ENCODE measurements at places on chromosomes 5 and 9. TPM values are rescaled to one million over a fixed set of nuclear protein-coding genes. Genes with fewer than 3 reads are reported as not detected.

- peak; percentile 43 for DNase-seq
Observed at GRCh38 chr9:134497283-134497860, 144.2 kb upstream of the COL5A1 start.

GRCh38 chr9:13137426-13137825 lies 142.1 kb downstream of the MPDZ start:
- DNase-seq: no peak

GRCh38 chr5:36494841-36495601 lies 111.4 kb upstream of the SLC1A3 start:
- peak; percentile 23 for DNase-seq

GRCh38 chr5:132388244-132389050 lies 18.9 kb downstream of the SLC22A5 start:
- peak; percentile 73 for DNase-seq

Gene FRRS1L
- not detected for total RNA-seq

DNA sequence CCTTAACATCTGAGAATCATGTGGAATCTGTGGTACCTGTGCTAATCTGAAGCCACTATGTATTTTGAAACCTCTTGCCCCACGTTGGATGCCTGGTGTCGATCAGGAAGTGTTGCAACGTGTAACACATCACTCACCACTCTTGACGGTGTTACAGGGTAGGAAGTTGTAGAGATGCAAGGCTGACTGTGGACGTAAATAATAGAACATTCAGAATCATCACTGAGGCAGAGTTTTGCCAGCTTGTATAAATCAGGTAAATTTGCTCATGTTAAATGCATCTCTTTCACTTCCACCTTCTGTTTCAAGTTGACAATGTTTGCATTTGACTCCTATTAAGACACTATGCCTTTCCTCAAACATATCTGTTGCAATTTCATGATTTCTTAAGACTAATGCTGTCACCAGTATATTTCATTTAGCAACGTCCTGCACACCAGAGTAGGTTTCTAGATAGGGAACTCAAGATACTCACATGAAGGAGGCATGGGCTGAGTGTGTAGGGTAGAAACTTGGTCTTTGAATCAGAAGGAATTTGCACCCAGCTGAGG lies 38.1 kb downstream of the BASP1 start:
- no peak for DNase-seq

Gene SPAG8
- 0.72 TPM for total RNA-seq

GRCh38 chr5:63923914-63924313 lies 38.3 kb downstream of the HTR1A start:
- no peak for DNase-seq

Gene MRPS2
- total RNA-seq: 53.1 TPM

DNA sequence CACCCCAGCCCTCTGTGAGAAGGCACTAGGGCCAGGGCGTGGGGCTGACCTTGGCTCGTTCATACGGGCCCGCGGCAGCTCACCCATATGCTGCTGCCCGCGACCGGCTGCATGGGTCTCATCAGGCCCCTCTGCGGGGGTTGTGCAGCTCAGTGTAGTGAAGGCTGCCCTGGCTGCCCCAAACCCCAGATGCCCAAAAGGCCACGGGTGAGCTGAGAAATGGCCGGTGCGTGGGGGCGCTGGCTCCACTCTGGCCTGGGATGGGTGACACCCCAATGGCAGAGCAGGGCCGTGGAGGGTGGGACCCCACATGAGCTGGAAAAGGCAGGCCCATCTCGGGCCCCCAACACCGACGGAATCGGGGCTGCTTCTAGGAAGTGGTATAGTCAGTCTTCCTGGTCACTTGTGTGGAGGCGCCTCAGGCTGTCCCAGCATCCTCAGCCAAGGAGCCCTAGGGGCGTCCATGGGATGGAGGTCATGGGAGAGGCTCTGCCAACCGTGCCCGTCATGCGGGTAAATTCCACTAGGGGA lies 19.4 kb upstream of the LRRC14B start:
- no peak for DNase-seq

GRCh38 chr9:68975365-68976043 lies 38.4 kb downstream of the PRKACG start:
- DNase-seq: no peak

- peak; percentile 84 for DNase-seq
Observed at GRCh38 chr5:132850066-132850465, 16.2 kb downstream of the GDF9 start.

Gene LCN9
- total RNA-seq: not detected

GRCh38 chr5:1095302-1095989 lies 16.4 kb downstream of the SLC12A7 start:
- DNase-seq: no peak

DNA sequence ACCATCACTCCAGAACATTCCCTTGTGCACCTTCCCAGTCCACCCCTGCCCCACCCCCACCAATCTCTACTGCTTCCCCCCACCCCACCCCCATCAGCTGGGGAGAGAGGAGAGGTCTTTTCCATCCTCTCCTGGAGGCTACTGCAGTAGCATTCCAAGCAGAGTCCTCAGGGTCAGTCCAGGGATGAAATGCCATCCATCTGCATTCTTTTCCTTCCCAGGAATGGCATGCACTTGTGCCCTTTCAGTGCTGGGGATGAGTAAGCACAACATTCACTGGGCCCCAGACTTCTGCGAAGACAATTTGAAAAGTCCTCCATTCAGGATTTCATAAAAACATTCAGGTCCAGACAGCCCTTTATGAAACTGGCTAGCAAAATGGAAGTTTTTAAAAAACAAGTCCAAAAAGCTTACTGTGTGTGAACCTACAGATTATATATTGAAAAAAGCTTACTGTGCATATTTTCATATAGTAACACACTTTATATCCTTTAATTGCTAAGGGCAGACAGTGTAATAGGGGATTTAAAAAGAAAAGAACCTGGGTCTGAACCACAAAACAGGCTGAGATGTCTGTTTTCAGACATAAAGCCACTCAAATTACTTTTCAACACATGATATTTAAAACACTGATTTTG lies 50.0 kb upstream of the GOLPH3 start:
- peak; percentile 75 for DNase-seq

Gene PCDHGB2
- total RNA-seq: 2.8 TPM

DNA sequence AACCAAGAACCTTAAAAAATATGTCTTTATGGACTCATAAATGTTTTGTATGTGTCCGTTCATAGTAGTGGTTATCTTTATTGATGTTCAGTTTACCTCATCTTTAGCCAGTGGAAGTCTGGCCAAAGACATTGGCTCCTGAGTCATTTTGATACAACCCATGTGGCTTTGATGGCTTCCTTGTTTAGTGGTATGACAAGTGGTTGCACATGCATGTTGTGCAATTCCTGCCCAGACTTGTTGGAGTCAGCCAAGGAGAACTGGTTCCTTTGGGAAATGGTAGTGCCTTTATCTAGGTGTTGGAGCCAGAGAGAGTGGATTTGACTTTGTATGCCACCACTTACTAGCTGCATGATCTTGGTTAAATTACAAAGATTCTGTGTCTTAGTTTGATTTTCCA lies 94.3 kb downstream of the RPS23 start:
- peak; percentile 43 for DNase-seq

DNA sequence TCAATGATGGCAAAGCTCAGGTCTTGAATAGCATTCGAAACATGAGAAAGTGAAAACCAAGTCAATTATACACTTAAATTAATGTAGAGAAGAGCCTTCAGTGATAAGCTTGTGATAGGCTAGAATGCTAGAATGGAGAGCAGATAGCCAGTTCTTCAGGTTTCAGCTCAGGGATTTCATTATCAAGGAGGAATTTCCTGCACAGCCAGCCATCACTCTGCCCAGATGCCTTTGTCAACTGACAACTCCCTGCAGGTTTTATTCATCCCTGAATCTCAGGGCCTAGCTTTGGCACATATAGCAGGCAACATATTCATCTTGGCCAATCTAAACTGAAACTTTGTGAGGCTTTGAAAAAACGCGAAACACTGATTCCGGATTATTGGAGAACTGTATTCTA lies 199.3 kb upstream of the CDH6 start:
- DNase-seq: no peak

DNA sequence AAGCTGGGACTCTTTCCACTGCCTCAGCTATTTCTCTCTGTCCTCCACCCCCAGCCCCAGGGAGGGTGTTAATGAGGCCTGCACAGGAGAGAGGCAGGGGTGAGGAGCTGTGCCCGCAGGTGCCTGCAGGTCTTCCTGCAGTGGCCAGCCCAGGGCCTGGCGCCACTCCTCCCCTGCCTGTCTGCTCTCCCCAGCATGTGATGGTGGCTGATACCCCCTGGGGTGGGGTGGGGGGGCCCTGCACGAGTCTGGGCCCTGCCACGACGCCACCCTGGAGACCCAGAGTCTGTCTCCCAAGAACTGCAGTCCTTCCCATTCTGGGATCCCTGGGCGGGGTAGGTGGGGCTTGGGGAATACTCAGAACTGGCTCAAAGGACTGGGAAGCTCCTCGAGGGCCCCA lies 166.4 kb upstream of the SMIM23 start:
- no peak for DNase-seq

DNA sequence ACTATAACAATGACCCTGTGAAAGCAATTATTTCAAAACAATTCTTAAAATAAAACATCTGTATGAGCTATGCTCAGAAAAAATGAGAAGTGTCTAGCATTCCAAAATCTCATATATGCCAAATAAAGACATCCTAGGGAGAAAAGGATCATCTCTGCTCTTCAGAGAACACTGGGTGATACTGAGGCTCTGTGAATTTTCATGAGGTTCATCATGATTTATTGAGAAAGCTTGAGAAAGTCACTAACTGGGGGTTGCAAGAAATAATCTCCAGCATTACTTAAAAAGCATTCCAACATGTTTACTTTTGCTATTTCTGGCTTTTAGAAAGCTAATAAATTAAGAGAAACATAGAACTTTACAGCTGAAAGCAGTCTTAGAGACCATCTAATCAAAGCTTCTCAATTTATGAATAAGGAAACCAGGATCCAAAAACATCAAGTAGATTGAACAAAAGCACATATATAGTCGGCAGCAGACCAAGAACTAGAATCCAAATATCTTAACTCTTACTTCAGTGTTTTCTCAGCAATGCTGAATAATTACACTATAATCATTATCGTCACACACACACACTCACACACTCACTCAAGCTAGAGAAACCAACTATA lies 372.8 kb downstream of the NR2F1-AS1 start:
- no peak for DNase-seq

Gene IFNA21
- not detected for total RNA-seq

GRCh38 chr5:119400245-119400644 lies 44.4 kb downstream of the TNFAIP8 start:
- peak; percentile 62 for DNase-seq

Gene THBS4
- 0.83 TPM for total RNA-seq

DNA sequence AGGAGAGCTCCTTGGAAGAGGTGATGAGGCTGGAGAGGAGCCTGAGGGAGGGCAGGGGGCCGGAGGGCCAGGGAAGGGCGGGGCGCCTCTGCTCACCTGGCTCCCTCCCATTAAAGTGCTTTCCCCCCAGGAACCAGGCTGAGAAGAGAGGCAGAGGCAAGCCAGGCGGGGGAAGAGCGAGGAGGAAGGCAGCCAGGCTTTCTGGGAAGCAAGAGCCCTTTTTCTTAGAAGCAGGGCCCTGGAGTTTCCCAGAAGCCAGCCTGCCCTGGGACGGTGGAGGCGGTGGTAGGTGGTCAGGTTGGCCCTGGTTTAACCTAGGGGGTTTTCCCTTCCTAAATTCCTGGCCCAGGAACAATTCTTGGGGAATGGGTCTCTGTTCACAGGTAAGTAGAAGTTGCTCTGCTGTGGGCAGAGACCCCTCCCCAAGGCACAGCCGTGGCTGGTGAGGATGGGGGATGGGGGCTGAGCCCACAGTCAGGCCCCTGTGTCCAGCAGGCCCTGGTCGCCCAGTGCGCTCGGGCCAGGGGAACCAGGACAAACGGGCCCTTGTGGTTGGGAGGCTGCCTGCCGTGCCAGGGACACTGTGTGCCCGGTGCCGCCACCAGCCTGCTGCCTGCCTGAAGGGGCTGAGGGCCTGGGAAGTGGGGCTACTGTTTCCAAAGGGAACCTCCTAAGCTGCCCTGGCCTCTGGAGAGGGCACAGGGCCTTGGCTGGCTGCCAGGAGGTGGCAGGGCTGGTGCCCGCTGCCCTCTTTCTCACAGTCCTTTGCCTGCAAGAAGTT lies 16.6 kb upstream of the RALGDS start:
- DNase-seq: no peak

DNA sequence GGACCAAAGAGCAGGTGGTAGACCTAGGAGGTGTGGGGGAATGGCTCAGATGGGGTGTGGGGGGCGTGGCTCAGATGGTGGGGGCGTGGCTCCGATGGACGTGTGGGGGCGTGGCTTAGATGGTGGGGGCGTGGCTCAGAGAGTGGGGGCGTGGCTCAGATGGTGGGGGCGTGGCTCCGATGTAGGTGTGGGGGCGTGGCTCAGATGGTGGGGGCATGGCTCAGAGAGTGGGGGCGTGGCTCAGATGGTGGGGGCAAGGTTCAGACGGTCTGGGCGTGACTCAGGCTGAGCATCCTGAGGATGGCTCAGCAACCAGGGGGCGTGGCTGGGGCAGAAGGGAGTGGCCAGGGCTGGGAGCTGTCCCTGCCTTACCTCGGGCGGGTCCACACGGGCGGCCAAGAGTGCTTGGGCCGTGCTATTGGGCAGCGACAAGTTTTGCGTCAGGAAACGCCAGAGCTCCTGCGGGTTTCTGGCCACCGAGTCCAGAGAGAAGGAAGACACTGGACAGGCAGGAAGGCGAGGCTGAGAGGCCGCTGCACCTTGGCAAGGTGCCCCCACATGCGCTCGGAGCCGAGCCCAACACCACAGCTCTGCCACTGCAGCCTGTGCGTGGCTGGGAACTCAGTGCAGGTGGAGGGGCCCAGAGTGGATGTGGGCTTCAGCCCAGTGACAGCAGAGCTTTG lies 5.9 kb downstream of the ABCA2 start:
- DNase-seq: peak; percentile 68

DNA sequence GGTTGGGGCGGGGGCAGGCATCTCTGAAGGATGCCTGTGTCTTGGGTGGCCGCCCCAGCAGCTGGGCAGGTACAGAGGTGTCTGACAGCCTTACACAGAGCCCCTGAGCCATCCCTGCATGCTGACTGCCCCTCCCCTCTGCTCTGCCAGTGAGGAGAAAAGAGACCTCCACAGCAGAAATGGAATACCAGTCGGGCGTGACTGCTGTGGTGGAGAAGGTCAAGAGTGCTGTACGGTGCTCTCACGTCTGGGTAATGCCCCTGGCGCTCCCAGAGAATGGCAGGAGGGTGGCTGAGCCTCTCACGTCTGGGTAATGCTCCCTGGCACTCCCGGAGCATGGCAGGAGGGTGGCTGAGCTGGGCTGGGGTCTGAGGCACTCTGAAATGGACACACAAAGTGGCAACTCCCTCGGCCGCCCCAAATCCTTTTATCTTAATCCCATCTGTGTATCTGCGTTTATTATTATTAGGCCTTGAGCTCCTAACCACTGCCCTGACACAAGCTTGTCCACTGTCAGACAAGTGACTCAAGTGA lies 2.5 kb upstream of the RABL6 start:
- no peak for DNase-seq

Gene CDC20B
- total RNA-seq: not detected

DNA sequence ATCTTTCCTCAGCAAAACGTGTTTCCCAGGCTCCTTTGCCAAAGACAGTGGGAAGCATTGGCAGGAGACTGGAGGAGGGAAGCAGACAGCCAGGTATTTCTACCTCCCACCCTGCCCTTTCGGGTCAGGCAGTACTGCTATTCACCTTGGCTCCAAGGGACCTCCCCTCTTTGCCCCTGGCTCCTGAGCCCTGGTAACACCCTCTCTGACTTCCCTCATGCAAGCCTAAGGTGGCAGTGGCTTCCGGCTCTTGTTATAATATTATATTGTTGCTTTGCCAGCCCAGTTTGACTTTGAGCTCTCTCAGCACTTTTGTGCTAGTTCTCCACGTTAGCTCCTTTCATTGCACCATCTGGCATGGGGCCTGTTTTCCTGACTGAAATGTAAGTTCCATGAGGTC lies 81.6 kb upstream of the IFNK start:
- no peak for DNase-seq

- DNase-seq: no peak
Observed at GRCh38 chr9:7146582-7146981, 388.8 kb downstream of the KDM4C start.

Data from IMR-90 (cell line).